Stimulated activated CD4-positive, alpha-beta T cell treated with anti-CD3 and anti-CD28 coated beads, Interleukin-1b, Interleukin-23, amount 100 ng/mL, for 1 hour (primary cell): ENCODE measurements at places on chromosomes 5 and 9.

DNA sequence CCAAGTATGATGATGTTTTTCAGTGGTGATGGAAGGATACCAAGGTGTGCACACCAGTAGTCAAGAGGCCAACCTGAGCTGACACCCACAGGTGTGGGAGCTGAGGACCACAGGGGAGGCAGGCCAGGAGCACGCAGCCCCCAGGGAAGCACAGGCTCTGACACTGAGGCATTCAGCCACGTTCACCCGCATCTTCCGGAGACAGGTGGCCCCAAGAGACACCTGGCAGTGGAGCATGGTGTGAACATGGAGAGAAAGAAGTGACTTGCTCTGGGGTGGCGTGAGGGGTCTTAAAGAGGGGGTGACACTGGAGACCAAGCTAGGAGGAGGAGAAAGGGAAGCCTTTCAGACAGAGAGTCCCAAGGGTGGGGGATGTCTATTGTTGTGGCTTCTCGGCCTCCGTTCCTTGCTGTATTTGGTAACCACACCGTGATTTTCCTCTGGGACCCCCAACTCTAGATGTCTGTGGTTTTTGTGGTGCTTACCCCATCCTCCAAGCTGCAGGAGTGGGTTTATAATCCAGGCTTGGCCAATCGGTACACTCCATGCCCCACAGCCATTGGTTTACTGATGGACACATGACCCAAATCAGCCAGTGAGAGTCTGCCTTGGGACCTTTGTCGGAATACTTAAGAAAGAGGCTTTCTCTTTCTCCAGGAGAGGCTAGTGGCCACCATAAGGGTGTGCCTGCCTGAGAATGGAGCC lies 84.6 kb downstream of the HRH2 start:
- no peak for DNase-seq

GRCh38 chr5:129698661-129699060 lies 49.2 kb upstream of the MINAR2 start:
- no peak for DNase-seq

DNA sequence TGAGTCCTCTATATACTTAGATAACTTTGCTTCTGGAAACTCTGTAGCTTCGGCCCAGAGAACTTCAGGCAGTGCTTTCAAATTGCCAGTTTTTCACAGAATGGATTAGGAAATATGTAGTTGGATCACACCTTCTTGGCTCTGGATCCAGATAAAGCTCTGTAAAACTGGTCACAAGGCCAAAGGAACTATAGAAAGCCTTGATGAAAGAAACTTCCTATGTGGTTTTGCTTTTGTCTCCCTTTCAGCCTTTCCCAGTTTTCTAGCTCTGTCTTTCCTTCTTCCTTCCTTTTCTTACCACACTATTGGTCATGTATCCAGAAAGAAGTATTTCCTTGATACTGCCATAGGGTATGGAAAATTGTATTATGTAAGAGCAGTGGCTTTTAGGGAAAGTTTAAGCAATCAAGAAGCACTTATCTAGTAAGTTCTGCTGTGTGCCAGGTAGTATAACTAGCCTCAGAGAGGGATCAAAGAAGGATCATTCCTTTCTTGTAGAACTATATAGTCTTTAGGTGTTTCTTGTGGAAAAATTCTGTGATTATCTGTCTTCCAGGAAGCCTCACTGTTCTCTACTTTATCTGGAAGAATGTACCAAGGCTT lies 6.3 kb downstream of the GPR21 start:
- DNase-seq, result no peak

DNA sequence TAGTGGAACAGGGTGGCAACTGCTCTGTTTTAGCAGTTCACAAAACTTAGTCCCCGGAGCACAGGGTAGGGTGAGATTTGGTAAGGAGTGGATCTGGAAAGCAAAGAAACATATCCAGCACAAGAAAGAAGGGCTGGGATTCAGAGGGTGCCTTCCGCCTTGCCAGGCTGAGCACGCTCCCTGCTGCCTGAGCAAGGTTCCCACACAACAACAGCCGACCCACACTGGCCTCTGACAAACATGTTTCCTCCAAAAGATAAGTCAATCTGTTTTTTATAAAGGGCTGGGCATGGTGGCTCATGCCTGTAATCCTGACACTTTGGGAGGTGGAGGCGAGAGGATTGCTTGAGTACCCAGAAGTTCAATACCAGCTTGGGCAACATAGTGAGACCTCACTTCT lies 45.8 kb downstream of the RAB3C start:
- no peak for DNase-seq

GRCh38 chr9:268616-269015 lies 54.0 kb downstream of the DOCK8 start:
- DNase-seq, result no peak

DNA sequence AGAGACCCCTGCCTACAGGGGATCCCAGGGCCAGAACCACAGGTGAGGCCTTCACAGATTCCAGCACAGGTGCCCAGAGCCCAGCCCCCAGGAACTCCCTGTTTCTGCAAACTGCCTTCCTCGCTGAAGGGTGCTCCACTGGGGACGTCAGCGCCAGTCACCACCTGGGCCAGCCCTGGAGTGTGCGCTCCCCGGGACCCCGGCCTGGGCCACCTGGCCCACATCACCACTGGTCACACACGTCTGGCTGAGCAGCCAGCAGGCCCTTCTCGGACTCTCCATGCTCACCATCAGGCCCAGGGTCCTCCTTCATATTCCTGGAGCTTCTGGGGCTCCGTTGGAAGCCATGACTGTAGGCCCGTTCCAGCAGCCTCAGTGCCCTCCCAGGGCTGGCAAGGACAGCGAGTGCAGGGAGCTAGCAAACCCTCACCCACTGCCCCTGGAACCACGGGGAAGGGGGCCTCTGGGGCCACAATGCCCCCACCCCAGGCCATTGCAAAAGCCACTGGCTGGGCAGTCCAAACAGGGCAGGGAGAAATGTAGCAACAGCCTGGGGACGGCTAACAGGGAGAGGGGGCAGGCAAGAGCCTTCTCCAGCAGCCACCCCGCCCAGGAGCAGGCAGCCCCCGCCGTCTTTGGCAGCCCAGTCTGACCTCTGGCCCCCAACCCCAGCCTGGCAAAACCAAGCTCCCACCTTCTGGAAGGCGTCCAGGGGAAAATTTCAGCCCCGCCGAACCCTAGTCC lies 1.3 kb downstream of the AGPAT2 start:
- DNase-seq, result no peak

DNA sequence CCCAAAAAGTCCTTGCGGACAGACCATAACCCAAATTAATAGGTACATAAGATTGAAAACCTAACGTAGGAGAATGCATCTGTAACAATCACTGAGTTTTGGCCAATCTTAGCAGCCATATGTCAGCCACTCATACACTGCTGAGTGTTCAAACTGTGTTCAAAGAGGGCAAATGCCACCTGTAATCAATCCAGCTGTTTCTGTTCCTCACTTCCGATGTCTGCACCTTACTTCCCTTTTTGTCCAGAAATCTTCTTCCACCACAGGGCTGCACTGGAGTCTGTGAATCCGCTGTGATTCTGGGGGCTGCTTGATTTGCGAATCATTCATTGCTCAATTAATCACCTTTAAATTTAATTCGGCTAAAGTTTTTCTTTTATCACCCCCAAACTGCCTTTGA lies 263.9 kb downstream of the ICE1 start:
- DNase-seq, result no peak

DNA sequence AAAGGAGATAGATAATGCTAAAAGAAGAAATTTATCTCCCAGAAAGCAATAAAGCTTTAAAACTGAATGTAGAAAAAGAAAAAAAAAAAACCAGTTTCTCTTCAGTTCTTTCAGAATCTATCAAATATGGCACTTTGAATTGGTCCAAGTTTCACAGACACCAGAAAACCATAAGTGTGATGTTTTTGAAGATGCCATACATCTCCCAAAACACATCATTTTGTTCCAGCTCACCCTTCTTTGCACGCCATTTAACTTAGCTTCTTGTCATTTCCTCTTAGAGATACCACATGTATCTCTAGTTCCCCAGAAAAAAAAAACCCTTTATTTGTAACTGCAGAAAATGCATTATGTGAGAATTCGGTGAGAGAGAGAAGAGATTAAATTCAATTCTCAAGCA lies 46.1 kb upstream of the MAMDC2 start:
- no peak for DNase-seq
